NCI-H1930 (cell line): ENCODE measurements at places on chromosomes 4 and X.

- no peak for DNase-seq
These were observed 359.2 kb downstream of the FBXW7 start for GRCh38 chr4:152176627-152177214.

- no peak for DNase-seq
These were observed 154.9 kb downstream of the PARM1 start for GRCh38 chr4:75087865-75088264.

- DNase-seq, result no peak
These were observed 52.7 kb downstream of the STARD8 start for GRCh38 chrX:68699960-68700746.

GRCh38 chr4:104728380-104729122, 233.9 kb upstream of the CXXC4 start:
- DNase-seq, result no peak

DNA sequence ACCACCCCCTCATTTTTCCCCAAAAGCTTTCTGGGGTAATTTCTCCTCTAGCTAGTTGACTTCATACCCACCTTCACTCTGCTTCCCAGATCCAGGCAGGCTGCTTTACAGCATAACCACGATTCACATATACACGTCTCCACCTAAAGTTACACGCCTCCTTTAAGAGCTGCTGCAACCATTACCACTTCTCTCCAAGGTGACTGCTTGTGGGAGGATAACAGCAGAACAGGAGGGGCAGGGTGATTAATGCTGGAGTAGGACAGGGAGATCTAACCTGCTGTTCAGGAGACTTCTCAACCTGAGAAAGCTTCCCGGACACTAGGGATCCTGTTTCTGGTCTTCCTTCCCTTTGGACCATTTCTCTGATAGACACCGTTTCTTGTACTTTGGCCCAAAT, 77.4 kb downstream of the MGST2 start:
- no peak for DNase-seq

GRCh38 chr4:81512757-81513501, 41.2 kb upstream of the RASGEF1B start:
- DNase-seq, result no peak

- DNase-seq, result no peak
These were observed 20.8 kb upstream of the ZCCHC12 start for GRCh38 chrX:118802857-118803256.

- no peak for DNase-seq
These were observed 222.5 kb downstream of the AFF2 start for GRCh38 chrX:148722966-148723365.

DNA sequence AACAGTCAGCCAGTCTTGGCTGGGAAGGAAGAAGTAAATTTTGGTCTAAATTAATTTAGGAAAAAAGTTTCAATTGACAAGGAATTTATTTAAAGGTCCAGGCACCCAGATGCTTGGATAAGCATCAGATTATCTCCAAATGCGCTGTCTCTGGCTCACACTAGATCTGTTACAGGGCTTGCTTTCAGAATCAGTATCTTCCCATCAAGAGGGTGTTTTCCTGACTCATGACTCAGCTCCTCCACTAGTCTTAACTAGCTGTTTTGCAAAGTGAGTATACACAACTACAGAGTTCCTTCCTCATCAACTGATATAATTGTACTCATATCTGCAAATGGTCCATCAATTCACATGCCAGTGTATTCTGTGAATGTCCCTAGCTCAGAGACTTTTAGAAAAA, 482.1 kb upstream of the CPEB2 start:
- DNase-seq, result no peak

DNA sequence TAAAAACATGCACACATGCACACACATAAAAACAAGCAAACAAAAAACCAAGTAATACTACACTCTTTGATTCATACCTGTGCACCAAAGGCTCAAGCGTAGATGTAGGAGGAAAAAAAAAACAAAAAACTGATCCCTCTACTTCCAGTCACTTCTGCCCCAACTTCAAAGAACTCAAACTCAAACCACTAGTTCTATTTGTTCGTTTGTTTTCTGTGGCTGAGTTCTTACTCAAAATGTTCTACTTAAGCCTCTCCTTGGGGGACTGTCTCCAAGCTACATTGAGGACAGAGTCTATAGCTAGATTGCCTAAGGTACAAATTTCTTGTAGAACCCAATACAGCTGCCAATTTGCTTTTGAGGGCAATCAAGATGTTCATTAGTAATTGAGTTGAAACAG, 171.0 kb upstream of the ATOH1 start:
- no peak for DNase-seq

GRCh38 chr4:24856586-24856985, 56.3 kb downstream of the CCDC149 start:
- DNase-seq, result no peak

GRCh38 chr4:118410138-118410537, 57.3 kb upstream of the PRSS12 start:
- no peak for DNase-seq

GRCh38 chr4:4519297-4519894, 22.5 kb downstream of the STX18 start:
- DNase-seq, result no peak

- DNase-seq, result no peak
These were observed 82.2 kb downstream of the DCLK2 start for GRCh38 chr4:150160473-150160872.

DNA sequence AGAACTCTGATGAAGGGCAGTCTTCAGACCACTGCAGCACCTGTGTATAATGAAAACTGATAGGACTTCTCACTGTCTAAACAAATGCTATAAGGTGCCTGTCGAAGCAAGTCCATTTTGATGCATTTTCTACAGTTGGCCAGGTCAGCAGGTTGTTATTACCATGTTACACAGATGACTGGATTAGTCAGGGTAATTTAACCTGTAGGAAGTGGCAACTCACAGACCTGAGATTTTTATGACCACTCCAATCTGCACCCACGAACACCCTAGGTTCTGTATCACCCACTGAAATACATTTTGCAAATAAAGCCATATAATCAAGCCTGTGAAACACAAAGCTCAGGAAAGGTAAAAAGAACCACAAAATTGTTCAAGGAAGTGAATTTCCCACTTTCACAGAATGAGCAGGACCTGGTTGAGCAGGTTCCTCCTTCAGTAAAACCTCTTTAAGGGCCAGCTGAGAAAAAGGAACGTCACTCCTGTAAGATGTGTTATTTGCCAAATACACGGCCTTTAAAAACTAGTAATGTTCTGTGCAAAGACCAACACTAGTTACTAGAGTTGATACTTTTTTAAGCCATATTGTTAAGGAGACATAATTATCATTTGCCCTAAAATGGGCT, 12.7 kb downstream of the MAML3 start:
- DNase-seq, result no peak

DNA sequence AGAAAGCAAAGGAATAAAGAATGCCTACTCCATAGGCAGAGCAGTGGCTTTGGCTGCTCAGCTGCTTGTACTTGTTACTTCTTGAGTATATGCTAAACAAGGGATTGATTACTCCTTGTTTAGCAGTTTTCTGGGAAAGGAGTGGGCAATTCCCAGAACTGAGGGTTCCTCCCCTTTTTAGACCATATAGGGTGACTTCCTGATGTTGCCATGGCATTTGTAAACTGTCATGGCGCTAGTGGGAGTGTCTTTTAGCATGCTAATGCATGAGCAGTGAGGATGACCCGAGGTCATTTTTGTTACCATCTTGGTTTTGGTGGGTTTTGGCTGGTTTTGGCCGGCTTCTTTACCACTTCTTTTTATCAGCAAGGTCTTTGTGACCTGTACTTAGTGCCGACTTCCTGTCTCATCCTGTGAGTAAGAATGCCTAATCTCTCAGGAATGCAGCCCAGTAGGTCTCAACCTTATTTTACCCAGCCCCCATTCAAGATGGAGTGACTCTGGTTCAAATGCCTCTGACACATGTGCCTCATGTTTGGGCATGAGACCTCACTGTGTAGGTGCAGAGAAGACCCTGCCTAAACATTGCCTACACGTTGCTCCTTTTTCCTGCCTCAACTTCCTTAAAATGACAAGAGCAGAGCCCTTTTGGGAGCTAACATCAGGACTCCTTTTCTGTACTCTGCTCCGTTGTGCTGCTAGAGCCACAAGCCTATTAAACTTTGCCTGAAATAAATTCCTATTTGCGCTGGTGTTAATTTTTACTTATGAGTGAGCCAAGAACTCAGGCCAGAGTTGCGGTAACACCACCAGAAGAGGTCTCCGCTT, 21.0 kb upstream of the UBA6 start:
- no peak for DNase-seq

DNA sequence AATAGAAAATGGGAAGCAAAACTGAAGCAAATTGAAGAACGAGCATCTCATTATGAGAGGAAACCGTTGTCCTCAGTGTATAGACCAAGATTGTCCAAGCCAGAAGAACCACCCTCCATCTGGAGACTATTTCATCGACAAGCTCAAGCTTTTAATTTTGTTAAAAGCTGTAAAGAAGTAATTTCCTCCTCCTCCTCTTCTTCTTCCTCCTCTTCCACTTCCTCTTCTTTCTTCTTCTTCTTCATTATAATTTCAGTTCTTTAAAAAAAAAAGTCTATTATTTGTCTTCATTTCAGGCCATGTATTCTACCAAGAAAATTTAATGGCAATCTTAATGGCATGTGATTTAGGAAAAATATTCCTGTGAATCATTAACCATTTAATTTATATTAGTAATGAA, 7.6 kb downstream of the PRIMPOL start:
- no peak for DNase-seq

GRCh38 chrX:152399395-152399794, 51.7 kb downstream of the GABRA3 start:
- DNase-seq, result no peak

DNA sequence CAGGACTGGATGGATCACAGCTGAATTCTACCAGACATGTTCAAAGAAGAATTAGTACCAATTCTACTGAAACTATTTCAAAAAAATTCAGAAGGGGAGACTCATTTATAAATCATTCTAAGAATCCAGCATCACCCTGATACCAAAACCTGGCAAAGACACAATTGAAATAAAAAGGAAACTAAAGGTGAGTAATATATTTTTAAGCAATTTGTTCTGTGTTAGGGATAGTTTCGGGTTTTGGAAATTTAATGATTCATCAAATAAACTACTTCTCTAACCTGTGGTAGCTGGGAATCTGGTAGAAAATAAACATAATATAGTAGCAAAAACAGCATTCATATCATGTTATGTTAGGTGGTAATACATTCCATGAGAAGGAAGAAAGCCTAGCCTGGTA, 662.2 kb upstream of the BOD1L1 start:
- DNase-seq, result no peak

- no peak for DNase-seq
These were observed 1029.7 kb upstream of the TENM3 start for GRCh38 chr4:181213551-181213950.

GRCh38 chr4:159444678-159445077, 341.8 kb downstream of the RAPGEF2 start:
- DNase-seq, result no peak

- no peak for DNase-seq
These were observed 69.2 kb downstream of the PRDM5 start for GRCh38 chr4:120853161-120853935.

- no peak for DNase-seq
These were observed 2.8 kb downstream of the SH3D19 start for GRCh38 chr4:151322570-151322969.

DNA sequence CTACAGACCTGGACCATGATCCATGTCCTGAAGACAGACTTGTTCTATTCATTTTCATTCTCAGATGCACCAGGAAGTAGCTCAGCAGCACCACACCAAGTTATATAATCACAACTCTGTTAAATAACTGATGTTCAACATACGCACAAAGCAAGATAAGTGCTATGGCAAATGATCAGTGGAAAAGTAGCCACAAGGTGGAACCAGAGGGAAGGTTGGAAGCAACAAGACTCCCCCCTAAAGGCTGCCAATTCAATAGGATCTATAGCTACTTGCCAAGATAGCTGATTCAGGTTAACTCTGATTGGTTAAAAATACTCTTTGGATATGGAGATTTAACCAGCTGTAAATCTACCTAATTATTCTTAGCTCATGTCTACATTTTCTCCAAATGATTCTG, 23.7 kb upstream of the FAM47B start:
- DNase-seq, result peak; percentile 0

- no peak for DNase-seq
These were observed 344.5 kb upstream of the NOCT start for GRCh38 chr4:138671106-138671505.

DNA sequence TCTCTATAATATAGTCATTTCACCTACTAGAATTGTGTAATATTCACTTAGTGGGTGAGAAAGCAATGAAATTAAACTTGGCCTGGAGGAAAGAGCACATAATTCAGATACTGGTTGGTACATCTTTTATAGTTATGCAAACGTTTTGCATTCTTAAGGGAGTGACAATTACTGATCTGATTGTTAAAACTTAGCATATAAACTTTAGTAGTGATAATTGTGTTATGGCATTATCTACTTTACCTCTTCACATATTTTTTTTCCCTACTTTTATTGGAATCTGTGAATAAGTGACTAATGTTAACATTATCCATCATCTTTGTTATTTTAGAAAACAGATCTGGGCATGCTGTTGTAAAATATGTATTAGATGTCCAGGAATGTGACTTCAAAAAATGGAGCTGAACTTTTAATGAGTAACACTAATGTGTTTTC, 217.4 kb upstream of the GIMD1 start:
- DNase-seq, result no peak

- no peak for DNase-seq
These were observed 185.5 kb upstream of the CPEB2 start for GRCh38 chr4:14816623-14817261.

DNA sequence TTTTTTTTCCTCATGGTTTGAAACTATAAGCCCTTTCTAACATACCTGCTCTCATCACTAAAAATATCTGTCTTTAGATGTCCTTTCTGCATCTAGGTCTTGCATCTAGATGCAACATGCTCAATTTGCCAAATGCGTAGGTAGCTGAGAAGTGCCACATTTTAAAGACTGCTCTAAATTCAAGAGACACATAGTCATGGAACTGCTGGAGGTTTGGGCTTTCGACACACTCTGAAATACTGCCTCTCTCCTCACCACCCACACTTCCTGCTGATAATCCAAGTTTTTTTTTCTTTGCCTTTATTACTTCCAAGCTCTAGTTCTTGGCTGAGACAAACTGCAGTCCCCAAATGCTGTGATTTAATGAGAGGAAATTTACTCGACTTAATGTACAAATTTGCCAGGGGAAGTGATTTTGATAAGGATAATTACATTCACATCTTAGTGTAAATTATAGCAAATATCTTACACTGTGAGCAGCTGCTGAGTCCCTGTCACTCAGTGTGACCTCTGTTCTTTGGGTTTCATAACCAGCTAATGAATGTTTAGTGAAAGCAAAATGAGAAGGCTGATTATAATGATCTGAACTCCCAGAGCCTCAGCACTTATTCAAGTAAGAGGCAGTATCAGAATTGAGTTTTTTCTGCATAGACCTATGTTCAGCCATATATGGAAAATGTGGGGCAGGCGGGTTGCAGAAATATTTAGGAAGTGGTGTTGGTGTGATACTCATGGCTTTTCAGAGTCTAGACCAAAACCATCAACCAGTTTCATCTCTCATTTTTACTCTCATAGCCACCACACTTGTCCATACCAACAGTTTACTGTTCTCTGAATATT, 31.3 kb downstream of the DRD5 start:
- no peak for DNase-seq
